ENCODE measurements at places on chromosomes 11 and 22.

DNA sequence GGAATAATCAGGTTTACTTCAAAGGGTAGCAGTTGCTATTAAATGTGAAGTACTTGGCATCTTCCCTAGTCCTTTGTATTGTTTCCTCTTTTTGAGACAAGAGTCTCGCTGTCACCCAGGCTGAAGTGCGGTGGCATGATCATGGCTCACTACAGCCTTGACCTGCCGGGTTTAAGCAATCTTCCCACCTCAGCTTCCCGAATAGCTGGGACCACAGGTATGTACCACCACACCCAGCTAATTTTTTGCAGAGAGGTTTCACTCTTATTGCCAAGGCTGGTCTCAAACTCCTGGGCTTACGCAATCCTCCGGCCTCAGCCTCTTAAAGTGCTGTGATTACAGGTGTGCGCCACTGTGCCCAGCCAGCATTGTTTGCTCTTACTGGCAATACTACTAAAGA is 36.2 kb upstream of the RAPSN start:
- DNase-seq: no peak

GRCh38 chr11:47797633-47798032 is 30.5 kb upstream of the FNBP4 start:
- DNase-seq: no peak

GRCh38 chr11:2462543-2462985 is 17.8 kb downstream of the KCNQ1 start:
- DNase-seq: no peak

DNA sequence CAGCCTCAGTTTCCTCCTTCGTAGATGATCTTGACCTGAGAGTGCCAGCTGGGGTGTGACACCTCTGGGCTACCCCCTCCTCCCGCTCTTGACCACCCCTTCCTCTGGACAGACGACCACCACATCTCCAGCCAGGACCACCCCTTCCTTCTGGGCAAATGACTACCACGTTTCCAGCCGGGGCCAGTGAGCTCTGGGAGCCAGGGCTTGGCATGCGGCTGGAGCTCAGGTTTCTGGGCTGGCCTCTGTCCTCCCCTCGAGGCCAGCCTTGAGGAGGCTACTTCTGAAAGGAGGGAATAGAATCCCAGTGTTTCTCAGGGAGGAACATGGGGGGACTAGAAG is 120.9 kb downstream of the KCNQ1OT1 start:
- DNase-seq: no peak

DNA sequence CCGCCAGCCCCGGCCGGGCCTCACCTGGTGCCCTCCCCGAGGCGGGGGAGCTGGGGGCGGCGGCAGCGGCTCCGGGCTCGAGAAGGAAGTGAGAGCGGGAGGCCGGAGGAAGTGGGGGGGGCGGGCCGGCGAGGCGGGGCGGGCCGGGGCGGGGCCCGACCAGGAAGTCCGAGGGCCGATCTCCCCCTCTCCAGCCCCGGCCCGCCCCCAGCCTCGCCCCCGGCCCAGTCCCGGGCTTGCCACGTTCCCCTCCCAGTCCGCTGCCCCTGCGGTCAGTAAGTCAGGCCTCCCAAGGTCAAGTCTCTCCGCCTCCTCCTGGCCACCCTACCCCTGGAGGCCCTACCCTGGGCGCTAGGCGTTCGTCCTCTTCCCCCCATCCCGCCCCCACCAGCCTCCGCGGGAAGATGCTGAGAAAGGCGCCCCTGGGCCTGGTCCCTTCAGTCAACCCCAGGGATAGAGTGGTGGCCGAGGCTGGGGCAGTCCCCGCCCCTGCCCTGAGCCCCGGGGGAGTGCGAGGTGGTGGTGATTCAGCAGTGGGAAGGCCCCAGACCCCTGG is at the start of gene RHOG:
Gene RHOG, minus strand, starts transcription at position 90 of the 556 bp plus-strand sequence. CDS start 12,821 bp downstream, outside the sequence.
- DNase-seq: peak; percentile 89
